Renal pelvis (tissue), 12 donors: ENCODE measurements at places on chromosomes 12 and 14. TPM values are rescaled to one million over a fixed set of nuclear protein-coding genes. Genes with fewer than 3 reads are reported as not detected.

VDR gene
- polyA plus RNA-seq: 4.1 TPM

NYNRIN gene
- polyA plus RNA-seq: 56.4 TPM

TMEM119 gene
- 16.7 TPM for polyA plus RNA-seq

GRCh38 chr14:103696466-103697071 is 18.7 kb downstream of the XRCC3 start:
- no peak for DNase-seq

- DNase-seq: no peak
These were observed 196.4 kb downstream of the RPAP3 start for GRCh38 chr12:47509398-47509851.

GRCh38 chr12:57604992-57605810 is 577 bp downstream of the DTX3 start:
- DNase-seq: no peak
